ENCODE measurements at places on chromosomes 1 and 21. TPM values are rescaled to one million over a fixed set of nuclear protein-coding genes. Genes with fewer than 3 reads are reported as not detected.

CDA gene
- total RNA-seq = not detected

C1QC gene
- total RNA-seq = not detected

DNA sequence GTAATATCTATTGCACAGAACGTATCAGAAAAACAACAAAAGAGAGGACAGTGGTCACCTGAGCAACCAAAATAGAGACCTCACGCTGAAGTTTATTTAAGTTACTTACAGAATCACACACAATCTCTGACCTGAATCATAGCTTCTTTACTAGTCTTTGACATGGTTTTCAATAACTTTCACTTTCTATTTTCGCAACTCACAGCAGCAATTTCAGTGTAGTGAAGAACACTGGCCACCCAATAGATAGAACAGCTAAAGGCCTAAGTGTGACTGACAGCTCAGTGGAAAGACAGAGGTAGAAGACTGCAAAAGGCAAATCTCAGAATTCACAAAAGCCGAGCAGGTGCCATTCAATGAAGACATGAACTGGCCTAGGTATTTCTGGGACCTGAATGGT is 435.6 kb upstream of the CHRM3 start:
- peak; percentile 52 for DNase-seq

- DNase-seq = no peak
Measured at GRCh38 chr1:155696524-155696923, 7.6 kb downstream of the DAP3 start.

BCAR3 gene
- total RNA-seq = 83.6 TPM

GBP6 gene
- total RNA-seq = not detected

GRCh38 chr1:64834734-64835133 is 89.9 kb downstream of the RAVER2 start:
- peak; percentile 14 for DNase-seq

- DNase-seq = no peak
Measured at GRCh38 chr1:74583397-74583796, 71.0 kb upstream of the LRRC53 start.

TMEM59 gene
- total RNA-seq = 231 TPM

DNA sequence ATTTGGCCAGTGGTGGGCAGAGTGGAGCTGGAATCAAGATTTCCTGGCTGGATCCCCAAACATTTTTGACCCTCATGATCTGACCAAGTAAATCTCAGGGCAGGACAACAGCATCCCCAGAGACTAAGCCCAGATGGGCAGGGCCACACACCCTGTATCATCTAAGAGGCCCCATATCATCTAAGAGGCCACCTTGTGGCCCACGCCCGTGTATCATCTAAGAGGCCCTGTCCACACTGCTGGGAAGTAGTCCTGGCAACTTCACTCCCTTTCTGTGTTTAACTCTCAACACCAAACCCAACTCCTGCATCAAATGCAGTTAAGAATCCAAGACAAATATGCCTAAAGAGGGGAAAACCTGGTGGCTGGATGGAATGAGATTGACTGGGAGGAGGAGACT is 81.6 kb upstream of the SSX2IP start:
- no peak for DNase-seq

- no peak for DNase-seq
Measured at GRCh38 chr1:234845836-234846235, 235.9 kb upstream of the IRF2BP2 start.

- DNase-seq = no peak
Measured at GRCh38 chr1:68174738-68175113, 57.6 kb downstream of the WLS start.

DNA sequence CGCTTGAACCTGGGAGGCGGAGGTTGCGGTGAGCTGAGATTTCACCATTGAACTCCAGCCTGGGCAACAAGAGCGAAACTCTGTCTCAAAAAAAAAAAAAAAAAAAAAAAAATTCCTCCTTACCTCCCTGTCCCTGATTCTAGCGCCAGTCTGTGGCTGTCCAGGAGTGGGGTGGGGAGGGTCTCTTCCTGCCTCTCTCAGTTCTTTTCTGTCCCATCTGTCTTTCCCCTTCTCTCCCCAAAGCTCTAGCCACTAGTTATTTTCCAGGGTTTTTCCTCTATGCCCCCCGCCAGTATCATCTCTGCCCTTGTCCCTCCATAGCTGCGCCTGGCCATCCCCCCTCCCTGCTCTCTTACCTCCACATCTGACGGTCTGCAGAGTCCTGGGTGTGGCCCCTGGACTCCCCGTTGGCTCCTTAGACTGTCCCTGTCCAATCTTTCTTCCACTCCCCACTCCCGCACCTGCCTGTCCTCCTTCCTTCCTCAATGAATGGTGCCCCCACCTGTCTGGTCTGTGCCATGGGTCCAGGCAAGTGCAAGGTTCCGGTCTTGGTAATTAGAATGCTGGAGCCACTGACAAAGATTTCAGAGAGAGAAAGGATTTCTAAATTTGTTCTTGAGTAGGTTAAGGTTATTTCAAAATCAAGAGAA is 1.6 kb upstream of the TMEM63A start:
- no peak for DNase-seq
